ENCODE measurements at places on chromosomes 6 and 20.

GRCh38 chr20:41380551-41381193 is 14.1 kb upstream of the EMILIN3 start:
- DNase-seq, result no peak

- no peak for DNase-seq
Measured at GRCh38 chr6:74333406-74333805, 637.4 kb downstream of the CD109 start.

- DNase-seq, result no peak
Measured at GRCh38 chr20:6654513-6655252, 112.8 kb upstream of the BMP2 start.

GRCh38 chr6:53524455-53524815 is 20.5 kb downstream of the GCLC start:
- DNase-seq, result no peak

- no peak for DNase-seq
Measured at GRCh38 chr6:37878150-37878710, 58.7 kb downstream of the ZFAND3 start.

DNA sequence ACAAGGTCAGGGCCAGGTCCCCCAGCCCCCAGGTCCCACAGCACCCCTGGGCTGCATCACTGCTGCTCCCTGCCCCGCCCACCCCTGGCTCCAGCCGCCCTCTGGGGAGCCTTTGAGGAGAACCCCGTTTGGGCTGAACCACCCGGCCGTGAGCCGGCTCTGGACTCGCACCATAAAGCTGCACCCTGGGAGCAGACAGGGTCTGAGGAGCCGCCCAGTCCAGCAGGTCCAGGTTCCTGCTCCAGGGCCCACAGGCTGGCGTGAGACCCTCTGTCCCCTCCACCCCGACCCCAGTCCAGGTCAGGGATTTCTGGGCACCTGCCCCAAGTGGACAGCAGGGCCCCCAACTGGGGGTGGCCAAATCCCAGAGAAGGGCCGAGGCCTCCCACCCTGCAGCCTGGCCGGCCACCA is 8.3 kb downstream of the CHRNA4 start:
- DNase-seq, result no peak
